Fibroblast of skin of right biceps (primary cell): ENCODE measurements at places on chromosomes 6 and 20.

GRCh38 chr20:17017232-17017631 lies 209.6 kb upstream of the PCSK2 start:
- DNase-seq: no peak

DNA sequence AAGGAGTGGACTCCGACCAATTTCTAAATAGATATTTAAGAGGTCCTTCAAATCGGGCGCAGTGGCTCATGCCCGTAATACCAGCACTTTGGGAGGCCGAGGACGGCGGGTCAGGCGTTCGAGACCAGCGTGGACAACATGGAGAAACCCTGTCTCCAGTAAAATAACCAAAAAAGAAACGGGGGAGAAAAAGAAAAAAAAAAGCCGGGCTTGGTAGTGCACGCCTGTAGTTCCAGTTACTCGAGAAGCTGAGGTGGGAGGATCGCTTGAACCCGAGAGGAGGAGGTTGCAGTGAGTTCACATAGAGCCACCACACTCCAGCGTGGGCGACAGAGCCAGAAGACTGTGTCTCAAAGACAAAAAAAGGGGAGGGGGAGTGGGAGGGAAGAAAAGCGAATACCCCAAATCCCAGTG lies 53.3 kb upstream of the HFE start:
- DNase-seq: no peak

GRCh38 chr20:64156136-64156885 lies 7.9 kb upstream of the MYT1 start:
- DNase-seq: no peak

DNA sequence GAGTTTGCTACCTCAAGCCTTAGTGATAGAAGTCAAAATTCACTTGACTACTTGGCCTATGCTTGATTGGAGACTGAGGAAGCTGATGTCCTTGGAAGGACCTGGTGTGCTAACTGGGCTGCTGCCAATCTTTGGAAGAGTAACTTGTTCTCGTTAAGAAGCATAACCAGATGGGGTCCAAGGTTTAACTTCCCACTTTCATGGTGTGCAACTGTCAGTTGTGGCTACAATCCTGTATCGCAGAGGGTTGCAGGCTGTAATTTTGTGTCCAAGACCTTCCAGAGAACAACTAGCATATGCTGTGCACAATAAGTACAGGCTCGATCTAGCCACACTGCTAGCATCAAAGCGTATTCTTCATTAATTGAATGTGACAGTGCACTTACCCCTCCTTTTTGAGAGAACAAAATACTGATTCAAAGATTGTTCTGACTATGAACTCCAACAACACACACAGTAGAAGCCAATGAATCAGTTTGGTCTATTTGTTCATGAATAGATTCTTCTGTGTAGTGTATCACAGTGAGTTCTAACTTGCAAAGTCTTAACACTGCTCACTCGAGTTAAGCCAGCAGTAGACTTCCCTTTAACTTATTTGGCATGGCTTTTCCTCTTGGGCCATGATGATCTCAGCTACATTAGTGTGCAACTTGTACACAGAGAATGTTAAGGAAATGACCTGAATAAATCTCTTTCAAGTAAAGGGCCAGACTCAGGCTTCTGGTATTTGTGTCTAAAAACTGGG lies 15.8 kb upstream of the PLCB1 start:
- DNase-seq: peak; percentile 78

DNA sequence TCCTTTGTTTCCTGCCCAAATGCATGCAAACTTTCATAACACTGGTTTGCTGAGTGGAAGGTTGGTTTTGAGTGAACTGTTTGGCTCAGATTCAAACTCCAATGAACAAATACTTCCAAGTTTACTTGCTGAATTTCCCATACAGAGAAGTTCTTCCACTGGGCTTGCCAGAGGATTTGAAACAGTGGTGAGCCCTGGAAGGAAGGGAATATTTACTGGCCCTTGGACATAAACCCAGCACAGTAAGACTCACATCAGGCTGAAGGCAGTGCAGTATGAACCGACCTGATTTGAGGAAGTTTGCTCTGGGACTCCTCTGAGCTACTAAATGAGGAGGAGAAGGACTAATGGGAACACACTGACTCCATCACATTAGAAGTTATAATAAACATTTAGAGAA lies 3.8 kb downstream of the TRAF3IP2 start:
- DNase-seq: peak; percentile 90

DNA sequence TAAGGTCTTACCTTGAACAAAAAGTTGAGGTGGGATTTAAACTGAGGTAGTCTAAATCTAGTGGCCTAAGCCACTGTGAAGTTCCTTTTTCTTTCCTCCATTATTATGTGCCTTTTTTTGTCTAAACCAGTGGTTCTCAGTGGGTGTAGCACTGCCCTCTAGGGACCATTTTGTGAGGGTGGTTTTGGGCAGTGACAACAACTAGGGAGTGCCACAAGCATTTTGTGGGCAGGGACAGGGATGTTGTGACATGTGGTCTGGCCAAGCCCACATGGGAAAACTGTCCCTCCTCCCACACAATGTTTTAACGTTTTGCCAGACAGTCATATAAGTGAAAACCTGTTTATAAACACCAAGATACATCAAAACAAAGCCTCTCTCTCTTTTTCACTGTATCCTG lies 899.4 kb upstream of the FLRT3 start:
- DNase-seq: peak; percentile 53

DNA sequence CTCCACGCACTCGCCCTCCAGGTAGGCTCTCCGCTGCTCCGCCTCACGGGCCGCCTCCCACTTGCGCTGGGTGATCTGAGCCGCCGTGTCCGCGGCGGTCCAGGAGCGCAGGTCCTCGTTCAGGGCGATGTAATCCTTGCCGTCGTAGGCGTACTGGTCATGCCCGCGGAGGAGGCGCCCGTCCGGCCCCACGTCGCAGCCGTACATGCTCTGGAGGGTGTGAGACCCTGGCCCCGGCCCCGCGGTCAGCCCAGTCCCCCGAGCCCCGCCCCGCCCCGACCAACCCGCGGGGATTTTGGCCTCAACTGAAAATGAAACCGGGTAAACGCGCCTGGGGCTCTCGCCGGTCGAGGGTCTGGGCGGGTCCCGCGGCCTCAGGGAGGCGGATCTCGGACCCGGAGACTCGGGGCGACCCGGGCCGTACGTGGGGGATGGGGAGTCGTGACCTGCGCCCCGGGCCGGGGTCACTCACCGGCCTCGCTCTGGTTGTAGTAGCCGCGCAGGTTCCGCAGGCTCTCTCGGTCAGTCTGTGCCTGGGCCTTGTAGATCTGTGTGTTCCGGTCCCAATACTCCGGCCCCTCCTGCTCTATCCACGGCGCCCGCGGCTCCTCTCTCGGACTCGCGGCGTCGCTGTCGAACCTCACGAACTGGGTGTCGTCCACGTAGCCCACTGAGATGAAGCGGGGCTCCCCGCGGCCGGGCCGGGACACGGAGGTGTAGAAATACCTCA lies 598 bp downstream of the HLA-B start:
- no peak for DNase-seq

DNA sequence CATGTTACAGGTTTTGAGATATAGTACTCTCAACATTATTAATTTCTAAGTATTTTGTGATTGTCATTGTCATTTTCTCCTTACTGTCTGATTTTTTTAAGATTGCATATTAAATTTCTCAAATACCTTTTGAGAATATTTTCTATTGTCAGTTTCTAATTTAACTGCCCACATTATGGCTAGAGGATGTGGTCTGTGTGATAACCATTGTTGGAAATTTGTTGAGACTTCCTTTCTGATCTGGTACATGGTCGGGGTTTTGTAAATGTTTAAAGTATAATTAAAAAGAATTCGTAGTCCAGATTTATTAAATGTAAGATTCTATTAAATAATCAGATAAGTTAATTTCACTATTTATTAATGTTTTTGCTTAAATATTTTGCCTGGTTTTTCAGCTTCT lies 60.1 kb downstream of the SLX4IP start:
- no peak for DNase-seq

- DNase-seq: no peak
Observed at GRCh38 chr6:121686611-121687023, 251.2 kb downstream of the GJA1 start.

DNA sequence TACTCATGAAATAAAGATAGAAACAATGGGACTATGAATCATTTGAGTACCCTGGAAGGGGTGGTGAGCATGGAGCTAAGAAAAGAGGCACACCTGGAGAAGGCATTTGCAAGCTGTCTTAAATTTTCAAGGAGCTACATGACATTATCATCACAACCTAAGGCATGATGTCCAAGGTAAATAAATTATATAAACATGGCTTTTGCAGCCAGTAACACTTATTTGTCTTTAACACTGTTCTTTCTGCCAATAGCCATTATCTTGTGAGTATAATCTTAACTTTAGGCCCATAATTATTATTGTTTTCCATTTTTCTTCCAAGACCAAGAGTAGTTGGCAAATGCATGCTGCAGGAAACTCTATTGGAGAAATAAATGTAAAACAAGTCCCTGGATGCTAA lies 63.7 kb downstream of the ALDH5A1 start:
- DNase-seq: no peak

- no peak for DNase-seq
Observed at GRCh38 chr20:11671015-11671511, 246.6 kb upstream of the BTBD3 start.

GRCh38 chr20:2402271-2402980 lies 21.7 kb downstream of the TGM6 start:
- peak; percentile 50 for DNase-seq

DNA sequence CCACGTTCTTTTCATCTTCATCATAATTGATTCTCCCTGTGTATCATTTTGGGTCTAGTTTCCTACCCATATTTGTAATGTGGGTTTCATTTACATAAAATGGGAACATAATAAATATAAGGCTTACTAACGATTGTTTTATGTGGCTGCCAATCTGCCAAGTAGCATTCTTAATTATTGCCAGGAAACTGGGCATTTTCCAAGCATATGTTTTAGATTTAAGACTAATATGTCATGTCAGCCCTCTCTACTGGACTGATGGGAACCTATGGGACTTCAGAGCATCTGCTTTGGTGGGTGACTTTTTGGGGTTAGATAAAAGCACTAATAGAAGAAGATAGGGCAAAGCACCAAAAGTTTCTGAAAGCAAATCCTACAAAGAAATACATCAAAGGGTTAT lies 157.5 kb downstream of the TBX18 start:
- DNase-seq: peak; percentile 58

DNA sequence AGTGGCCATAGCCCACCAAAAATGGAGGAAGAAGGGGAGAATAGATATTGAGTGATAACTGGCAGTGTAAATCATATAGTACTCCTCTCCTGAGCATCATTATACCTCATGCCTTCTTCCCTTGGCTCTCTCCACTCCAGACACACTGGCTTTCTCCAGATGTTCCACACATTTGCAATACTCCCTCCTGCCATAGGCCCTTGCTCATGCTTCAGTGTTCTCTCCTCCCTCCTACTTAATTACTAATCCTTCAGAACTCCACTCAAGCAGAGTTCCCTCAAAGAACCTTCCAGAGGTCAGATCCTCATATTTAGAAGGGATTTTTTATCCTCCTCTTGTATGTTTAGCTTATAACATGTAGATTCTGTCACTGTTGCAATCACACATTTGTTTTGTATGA lies 279.5 kb upstream of the SUPT3H start:
- DNase-seq: peak; percentile 65

DNA sequence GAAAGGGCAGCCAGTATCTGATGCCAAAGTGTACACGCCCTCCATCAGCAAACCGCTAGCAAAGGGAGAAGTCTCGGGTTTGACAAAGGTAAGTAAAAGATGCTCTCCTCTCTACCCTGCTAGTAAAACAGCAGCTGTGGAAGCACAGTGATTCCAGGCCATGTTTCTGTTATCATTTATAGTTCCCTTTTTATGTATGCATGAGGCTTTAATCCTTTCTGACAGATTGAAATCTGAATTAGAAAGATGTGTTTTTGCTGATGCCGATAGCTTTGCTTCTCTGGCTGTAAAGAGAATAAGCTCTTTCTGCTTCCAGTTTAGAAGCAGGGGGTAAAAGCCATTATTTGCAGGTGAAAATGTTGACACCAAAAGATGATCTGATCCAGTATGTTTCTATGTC lies 392.4 kb upstream of the SOX4 start:
- no peak for DNase-seq

- DNase-seq: no peak
Observed at GRCh38 chr6:134211297-134211696, 106.6 kb downstream of the SGK1 start.

DNA sequence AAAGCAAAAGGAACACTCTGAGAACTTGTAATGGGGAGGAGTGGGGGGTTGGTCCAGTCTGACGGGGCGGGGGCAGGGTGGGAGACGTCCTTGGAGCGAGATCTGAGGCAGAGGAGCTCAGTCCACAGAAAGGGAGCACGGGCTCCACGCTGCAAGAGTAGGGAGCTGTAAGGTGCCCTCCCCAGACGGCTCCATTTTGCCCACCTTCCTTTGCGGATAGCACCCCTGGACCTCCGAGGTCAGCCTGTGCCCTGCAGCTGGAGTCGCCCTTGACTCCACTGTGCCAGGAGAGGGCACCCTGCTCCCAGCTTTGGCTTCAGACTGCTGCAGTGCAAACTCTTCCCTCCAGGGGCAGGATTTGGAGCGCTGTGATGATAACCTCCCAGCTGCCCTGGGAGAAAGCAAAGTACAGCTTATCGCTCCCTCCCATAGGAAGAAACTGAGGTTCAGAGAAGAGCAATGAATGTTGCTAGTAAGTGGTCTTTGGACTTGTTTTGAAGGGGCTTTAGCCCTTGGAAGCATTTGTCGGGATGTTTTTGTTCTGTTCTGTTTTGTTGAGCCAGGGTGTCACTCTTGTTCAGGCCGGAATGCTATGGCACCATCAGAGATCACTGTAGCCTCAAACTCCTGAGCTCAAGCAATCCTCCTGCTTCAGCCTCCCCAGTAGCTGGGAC lies 9.5 kb upstream of the AHCY start:
- DNase-seq: peak; percentile 85

DNA sequence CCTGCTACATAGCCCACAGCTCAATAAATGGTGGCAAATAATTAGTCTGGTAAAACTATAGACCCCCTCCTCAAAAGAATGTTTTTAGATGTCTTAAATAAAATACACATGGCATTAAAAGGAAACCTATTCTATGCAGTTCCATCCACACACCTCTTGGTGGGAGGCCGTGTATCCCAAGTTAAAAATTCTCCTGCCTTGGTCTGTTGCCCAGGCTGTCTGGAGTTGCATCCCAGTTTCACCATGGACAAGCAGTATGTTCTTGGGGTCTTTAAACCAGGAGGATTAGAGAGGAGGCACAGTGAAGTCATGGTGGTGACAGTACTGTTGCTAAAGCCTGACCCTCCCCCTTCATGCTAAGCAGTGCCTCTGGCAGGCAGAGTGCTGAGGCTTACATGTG lies 95.5 kb downstream of the SULF2 start:
- no peak for DNase-seq
